SK-N-SH treated with all-trans-retinoic acid at 6 μM for 48 hours (cell line): ENCODE measurements at places on chromosomes 13 and 19.

DNA sequence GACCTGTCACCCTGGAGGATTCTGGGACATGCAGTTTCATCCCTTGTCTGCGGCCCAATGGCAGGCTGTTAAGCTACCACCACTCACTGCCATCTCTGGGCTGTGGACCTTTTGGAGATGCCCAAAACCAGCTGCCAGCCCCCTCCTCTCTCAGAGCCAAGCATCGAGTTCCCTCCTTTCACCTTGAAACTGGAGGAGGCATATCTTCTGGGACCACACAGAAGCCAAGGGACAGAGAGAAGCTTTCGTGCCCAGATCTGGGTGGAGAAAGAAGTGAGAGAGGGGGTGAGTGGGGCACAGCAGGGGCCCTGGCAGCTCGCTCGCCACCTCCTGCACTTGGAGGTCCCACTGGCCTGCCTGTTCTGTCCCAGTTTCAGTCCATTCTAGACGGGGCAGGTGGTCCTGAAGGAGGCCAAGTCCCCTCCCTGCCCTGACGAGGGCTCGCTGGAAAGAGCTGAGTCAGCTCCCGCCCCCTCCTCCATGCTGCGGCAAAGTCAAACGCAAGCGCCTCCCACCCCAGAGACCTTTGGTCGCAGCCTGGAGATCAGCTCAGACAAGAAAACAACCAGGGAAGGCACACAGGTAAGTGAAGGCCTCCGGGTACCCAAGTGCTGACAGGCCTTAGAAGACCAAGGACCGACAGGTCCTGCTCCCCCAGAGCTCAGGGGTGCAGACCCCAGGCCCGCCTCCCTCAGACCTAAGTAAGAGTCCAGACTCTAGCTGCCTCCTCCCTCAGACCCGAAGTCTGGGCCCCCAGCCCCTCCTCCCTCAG lies 3.8 kb downstream of the BCAT2 start:
- peak; percentile 56; the same call in 2 of the 3 replicates for ATAC-seq

GRCh38 chr19:49567861-49568441 lies 12.4 kb downstream of the NOSIP start:
- ATAC-seq: no peak

DNA sequence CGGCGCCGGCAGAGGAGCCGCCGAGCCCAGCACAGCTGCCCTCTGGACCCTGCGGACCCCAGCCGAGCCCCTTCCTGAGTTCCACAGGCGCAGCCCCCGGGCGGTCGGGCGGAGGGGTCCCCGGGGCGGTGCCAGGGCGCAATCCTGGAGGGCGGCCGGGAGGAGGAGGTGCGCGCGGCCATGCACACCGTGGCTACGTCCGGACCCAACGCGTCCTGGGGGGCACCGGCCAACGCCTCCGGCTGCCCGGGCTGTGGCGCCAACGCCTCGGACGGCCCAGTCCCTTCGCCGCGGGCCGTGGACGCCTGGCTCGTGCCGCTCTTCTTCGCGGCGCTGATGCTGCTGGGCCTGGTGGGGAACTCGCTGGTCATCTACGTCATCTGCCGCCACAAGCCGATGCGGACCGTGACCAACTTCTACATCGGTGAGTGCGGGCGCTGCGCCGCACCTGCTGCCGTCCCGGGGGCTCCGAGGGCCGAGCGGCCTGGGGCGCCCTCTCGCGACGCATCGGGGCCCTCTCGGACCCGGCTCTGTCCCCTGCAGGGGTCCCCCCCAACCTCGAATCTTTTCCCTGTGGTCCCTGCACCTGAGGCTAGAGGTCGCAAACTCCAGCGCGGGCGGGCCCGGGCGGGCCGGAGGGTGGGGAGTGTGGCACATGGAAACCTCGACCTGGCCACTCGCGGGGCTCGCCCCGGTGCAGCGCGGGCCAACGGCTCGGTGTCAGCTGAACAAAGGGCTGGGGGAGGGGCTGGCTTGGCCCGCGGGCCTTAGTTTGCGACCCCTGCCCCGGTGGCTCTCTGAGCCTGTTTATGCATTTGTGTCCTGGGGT lies at the start of gene KISS1R:
TSS of gene KISS1R (plus strand) at position 11 of the 829 bp plus-strand sequence. CDS start at position 181, 170 bp downstream.
- peak; percentile 8 for ATAC-seq

DNA sequence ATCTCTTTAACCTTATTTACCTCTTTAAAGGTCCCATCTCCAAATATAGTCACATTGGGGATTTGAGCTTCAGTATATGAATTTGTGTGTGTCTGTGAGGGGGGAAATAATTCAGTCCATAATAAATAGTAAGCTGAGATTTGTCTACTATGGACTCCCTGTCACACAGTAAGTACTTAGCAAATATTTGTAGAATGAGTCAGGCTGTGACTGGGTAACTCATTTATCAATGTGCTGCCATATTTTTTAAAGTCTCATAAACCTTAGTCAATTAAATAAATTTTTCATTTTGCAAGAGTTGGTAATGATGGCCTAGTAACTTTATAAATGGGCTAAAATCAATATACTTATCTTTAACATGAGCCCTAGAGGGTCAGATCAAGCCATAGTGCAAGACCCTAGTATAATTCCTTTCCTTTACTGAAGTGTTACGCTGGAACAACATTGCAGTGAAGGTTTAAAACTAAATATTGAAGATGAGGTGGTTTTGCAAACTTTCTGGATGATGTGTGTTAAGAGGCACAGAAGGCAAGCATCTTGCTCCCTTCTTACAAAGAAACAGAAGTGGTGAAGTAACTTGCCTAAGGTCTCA lies 305.1 kb downstream of the KCNRG start:
- ATAC-seq: peak; percentile 76

DNA sequence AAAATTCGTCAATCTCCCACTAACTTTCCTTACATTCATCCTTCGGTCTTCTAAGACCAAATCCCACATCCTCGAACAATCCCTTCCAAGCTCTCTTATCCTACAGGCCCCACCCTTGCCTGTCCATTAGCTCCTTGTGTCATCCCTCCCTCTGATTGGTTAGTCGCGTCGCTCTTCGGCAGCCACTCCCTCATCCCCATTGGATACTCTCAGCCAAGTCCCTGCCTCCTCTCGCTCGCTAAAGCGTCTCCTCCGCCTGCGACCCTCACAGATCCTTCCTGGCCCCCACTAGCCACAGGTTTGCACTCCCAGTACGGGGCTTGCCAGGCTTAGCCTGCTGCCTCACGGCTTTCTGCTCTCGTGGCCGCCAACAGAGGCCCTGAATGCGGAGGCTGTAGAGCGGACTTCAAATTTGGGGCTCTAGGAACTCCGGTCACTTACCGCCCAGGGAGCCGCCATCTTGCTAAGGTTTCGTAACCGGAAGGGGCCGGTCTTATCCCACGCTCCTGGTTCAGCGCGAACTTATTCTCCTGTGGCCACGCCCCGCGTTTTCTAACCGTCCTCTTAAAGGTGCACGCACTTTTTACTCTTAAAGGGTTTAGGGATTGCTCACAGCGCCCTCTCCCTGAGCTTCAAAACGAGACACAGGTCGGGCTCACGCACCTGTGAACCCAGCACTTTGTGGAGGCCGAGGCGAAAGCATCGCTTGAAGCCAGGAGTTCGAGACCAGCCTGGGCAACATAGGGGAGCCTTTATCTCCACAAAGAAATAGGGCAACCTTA lies at the start of gene DMAC2:
TSS of gene DMAC2 (minus strand) at position 472 of the 782 bp plus-strand sequence. CDS start at position 459, 13 bp downstream.
- ATAC-seq: peak; percentile 99

GRCh38 chr19:7842661-7843294 lies 12.8 kb downstream of the EVI5L start:
- ATAC-seq: no peak

DNA sequence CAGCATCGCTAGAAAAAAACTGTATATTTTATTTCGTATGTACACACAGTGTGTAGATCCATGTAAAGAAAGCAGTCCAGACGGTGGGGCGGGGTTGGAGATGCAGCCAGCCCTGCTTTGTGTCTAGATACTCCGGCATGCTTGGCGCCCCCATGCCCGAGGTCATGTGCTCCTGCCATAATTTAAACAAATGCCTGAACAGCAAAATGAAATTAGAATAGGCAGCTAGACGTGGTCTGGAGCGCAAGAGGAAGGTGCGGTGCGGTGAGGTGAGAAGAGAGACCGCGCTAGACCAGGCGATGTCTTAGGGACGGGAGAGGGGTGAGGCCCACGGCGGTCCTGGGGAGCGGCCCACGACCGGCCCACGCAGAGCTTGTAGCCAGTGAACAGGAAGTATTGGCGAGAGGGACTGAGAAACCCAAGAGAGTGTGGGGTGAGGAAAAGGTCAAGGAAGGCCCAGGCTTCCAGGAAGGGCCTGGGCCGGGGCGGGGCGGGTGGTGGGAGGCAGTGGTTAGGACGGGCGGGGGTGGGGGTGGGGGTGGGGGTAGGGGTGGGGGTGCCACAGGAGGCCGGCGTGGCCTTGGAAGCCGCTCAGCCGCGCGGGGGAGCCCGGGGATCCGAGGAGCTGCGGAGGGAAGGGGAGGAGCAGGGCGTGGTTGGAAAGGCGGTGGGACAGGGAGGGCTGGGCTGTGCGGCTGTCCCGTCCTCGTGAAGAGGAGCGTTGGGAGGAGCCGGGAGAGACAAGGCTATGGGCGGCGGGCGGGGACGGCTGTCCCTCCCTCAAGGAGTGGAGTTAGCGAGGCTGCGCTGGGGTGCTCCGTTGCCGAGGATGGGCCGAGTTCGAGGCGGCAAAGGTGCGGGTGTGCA lies 254.7 kb upstream of the SGCG start:
- ATAC-seq: no peak

- no peak for ATAC-seq
Measured at GRCh38 chr19:7078008-7078407, 8.5 kb downstream of the ZNF557 start.

DNA sequence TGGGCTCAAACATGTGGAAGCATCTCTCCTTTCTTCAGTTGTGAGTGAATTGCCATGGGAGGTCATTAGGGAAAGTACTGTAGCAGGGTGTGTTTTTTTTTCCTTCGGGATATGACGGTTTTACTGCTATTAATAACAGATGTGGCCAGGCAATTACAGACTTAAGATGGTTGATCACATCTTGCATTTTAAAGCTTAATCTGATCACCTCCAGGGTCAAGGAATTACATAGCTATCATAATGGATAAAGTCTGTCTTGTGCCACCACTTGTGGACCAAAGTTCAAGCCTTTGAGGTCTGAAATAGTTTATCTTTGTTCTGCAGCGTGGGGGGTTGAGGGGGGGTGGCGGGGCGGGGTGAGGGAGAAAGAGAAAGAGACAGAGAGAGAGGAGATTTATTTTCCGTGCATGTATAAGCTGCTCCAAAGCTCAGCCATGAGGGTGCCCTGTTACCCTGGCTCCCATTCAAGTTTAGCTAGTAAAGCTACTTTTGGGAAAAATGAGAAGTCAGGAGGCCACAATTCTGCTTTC lies 5.5 kb upstream of the SERP2 start:
- ATAC-seq: peak; percentile 81

- no peak for ATAC-seq
Measured at GRCh38 chr19:6540918-6541689, 10.3 kb downstream of the TNFSF9 start.

GRCh38 chr13:114047358-114047881 lies 73.5 kb upstream of the C13orf46 start:
- no peak for ATAC-seq

DNA sequence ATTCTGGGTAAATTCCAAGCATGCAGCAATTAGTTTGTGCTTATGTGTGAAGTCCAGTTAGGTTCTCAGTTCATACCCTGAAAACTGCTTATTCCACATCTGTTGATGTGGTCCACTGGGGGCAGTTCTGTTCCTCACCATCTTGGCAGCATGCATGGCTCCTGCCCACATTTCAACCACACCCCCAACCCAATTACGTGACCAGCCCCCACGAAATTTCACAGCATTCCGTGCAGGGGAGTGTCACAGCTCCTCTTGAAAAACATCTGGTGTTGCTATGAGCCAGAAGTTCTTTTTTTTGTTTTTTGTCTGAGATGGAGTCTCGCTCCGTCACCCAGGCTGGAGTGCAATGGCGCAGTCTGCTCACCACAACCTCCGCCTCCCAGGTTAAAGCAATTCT lies 9.1 kb upstream of the ERVK3-1 start:
- ATAC-seq: no peak

- no peak for ATAC-seq
Measured at GRCh38 chr19:1612114-1613086, 7.1 kb upstream of the UQCR11 start.

DNA sequence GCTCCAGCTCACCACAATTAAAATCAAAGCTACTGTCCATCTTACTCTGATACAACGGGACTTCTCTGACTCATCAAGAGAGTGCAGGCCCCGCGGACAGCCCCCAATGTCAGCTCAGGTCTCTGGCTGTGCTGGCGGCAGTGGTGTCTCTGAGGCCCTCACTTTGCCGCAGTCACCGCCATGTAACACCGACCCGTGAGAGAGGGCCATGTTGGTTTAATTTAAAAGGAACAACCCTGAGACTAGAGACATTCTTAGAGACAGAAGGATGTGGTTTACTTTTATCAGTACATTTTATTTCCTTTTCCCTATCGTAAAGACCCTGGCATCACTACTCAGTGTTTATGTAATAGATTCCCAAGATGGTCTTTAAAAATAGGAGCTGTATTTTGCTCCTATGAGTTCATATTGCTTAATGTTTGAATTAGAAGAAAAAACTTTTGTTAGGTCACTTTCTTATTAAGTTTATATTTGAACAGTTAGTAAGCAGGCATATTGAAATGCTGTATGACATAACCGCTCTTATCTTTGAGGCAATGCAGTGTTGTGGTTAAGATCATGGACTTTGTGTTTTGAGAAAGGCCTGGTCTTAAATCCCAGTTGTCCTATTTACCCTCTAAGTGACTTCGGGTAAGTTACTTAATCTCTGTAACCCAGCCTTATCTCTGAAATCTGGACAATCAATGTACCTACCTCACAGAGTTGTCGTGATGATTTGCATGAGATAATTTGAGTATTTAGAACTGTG lies 23.4 kb downstream of the DGKH start:
- ATAC-seq: no peak

DNA sequence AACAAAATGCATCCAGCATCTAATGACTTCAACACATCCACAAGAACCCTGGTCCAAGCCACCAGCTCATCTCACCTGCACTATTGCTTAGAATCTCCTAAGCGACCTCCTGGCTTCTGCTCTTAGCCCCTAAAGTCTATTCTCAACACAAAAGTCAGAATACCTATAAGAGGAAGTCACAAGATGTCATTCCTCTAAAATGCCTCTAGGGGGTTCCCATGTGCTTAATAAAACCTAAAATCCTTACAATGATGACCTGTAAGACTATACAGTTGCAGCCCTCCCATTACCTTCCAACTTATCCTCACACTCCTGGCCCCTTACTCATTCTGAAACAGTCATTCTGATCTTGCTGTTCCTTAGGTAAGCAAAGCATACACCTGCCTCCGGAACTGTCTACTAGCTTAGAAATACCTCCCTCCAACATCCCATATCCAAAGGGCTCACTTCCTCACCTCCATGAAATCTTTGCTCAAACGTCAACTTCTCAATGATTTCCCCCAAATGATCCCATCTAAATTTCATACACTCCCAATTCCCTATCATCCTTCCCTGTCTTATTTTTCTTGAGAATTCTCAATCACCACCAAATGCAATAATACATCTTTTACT lies 10.0 kb downstream of the ATP7B start:
- peak; percentile 91 for ATAC-seq

GRCh38 chr19:34232566-34233481 lies 21.5 kb upstream of the GARRE1 start:
- ATAC-seq: peak; percentile 92

GRCh38 chr19:7790416-7790815 lies 27.4 kb downstream of the CLEC4M start:
- no peak for ATAC-seq

- no peak for ATAC-seq
Measured at GRCh38 chr19:35731353-35731752, 10.9 kb downstream of the IGFLR1 start.

GRCh38 chr19:18719541-18719940 lies 36.1 kb downstream of the CRTC1 start:
- peak; percentile 27; the same call in 2 of the 3 replicates for ATAC-seq

- no peak; the same call in 2 of the 3 replicates for ATAC-seq
Measured at GRCh38 chr19:42229301-42229854, 9.3 kb downstream of the ZNF526 start.
